ENCODE measurements at places on chromosomes 3 and 15.

- DNase-seq, result no peak
- no peak overlapping the region for H3K27ac ChIP-seq
- H3K4me1 ChIP-seq, result no peaks in the 10 kb centered on the region
- H3K4me3 ChIP-seq, result no peak overlapping the region
- no peaks in the 10 kb centered on the region for H3K36me3 ChIP-seq
These were observed 326.6 kb downstream of the ARPP21 start for GRCh38 chr3:35965908-35966307.

- peaks cover 29% of the 10 kb centered on the region for H3K4me1 ChIP-seq
- H3K4me3 ChIP-seq, result no peak overlapping the region
- H3K27ac ChIP-seq, result no peak overlapping the region
- no peaks in the 10 kb centered on the region for H3K27me3 ChIP-seq
- H3K36me3 ChIP-seq, result peaks cover 40% of the 10 kb centered on the region
- DNase-seq, result no peak
These were observed 25.6 kb upstream of the RHO start for GRCh38 chr3:129502641-129503408.

DNA sequence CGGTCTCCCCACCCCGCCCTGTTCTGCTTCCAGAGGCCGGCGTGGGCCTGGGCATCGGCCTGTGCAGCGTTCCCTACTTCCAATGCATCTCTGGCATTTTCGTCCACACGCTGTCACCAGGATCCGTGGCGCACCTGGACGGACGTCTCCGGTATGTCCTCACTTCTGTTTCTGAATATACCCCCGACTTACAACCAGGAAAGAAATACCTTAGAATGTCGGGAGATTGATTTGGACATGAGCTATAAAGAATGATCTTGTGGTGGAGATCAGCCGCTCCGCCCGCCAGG, 41.4 kb downstream of the STARD5 start:
- H3K27me3 ChIP-seq, result peaks cover 16% of the 10 kb centered on the region
- no peak overlapping the region for H3K27ac ChIP-seq
- peaks cover 10% of the 10 kb centered on the region for H3K36me3 ChIP-seq

- no peaks in the 10 kb centered on the region for H3K36me3 ChIP-seq
- no peak overlapping the region for H3K27ac ChIP-seq
- peaks cover 53% of the 10 kb centered on the region for H3K27me3 ChIP-seq
- H3K4me3 ChIP-seq, result peak overlapping the region; percentile 78
- peaks cover 21% of the 10 kb centered on the region for H3K4me1 ChIP-seq
These were observed 750 bp downstream of the PODXL2 start for GRCh38 chr3:127629467-127630403.

DNA sequence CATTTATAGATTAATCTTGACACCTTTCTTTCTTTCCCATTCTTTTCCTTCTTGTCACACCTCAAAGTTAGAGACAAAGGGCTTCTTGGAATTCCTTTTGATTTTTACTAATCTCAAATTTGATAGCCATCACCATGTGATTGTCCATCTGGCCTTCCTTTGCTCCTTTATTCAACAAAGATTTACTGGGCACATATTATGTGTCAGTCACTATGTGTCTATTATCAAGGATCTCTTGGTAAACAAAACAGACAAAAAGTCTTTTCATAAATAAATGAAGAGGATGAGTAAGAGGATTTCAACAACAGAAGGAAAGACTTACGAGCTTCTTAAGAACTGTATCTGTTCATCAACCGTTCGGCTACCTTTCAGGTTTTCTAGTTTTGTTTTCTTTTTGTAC, 56.5 kb downstream of the SAMMSON start:
- H3K4me1 ChIP-seq, result no peaks in the 10 kb centered on the region
- no peaks in the 10 kb centered on the region for H3K36me3 ChIP-seq
- DNase-seq, result no peak

- H3K27ac ChIP-seq, result no peak overlapping the region
- no peak for DNase-seq
- H3K4me3 ChIP-seq, result no peak overlapping the region
- no peaks in the 10 kb centered on the region for H3K27me3 ChIP-seq
- no peaks in the 10 kb centered on the region for H3K4me1 ChIP-seq
These were observed 17.7 kb downstream of the GOLGA8S start for GRCh38 chr15:23372284-23372683.

DNA sequence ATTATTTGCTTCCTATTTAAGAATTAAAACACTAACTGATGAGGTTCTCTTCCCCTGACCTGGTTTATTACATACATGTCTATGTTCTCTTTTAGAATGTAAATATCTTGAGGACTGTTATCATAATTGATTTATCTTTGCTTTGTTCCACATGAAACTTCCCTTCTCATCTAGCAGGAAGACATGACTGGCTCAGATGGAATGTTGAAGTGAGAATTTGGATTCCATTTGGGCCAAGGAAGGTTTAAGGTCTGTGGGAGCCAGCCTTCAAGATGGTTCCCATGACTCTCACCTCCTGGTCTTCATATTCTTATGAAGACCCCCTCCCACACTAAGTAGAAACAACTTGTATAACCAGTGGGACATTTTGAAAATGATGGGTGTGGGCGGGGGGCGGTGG, 222.2 kb upstream of the GADL1 start:
- no peak overlapping the region for H3K4me3 ChIP-seq
- no peak overlapping the region for H3K27ac ChIP-seq
- H3K36me3 ChIP-seq, result no peaks in the 10 kb centered on the region
- H3K27me3 ChIP-seq, result peaks cover 7% of the 10 kb centered on the region
